Smooth muscle cell of the brain vasculature (primary cell): ENCODE measurements at places on chromosomes 2 and 18.

DNA sequence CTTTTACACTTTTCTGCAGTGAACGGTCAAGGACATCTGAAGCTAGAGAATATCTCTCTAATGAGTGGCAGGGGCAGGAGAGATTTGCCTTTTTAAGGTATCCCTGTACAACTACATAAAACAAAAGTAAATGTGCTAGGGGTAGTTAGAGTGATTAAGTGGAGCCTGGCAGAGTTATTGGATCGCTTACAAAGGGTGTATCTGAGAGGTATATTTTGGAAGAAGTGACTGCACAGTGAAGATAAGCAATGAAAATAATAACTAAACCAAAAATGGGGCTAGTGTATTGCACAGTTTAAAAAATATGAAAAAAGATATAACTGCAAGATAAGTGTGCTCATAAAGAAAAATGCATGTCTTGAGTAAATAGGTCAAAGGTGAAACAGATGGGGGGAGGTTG lies 193.5 kb upstream of the EPC2 start:
- DNase-seq = no peak

GRCh38 chr2:100394111-100394641 lies 23.3 kb downstream of the CHST10 start:
- no peak for DNase-seq

DNA sequence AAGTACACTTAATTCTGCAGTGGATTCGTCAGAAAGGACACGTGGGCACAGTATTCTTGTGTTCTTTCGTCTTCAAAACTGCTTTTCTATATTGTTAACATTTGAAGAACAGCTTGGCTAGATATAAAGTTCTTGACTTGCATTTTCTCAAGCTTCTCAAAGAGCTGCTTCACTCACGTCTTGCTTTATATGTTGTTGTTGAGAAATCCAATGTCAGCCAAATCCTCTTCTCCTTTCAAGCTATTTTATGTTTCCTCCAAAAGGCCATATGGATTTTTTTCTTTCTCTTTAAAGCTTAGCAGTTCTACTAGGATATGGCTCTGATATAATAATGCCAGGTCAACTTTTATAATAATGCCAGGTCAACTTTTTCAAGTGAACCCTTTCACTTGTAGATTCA lies 65.5 kb upstream of the CYP1B1 start:
- DNase-seq = no peak

DNA sequence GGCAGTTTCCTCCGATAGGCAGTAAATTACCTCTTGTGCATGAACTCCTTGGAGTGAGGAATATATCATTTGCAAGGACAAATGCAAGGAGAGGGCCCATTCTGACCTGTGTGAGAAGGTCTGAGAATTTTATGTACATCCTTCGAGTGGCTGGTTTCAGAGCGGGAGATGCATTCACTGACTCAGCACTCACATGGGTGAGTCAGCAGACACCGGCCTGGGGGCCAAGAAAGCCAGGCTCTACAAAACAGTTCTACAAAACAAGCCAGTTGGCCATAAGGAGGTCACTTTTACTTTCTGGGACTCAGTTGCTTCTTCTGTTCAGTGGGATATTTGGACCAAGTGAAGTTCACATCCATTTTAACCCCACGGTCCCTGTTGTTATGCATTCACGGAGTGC lies 35.3 kb downstream of the CYP26B1 start:
- DNase-seq = no peak

DNA sequence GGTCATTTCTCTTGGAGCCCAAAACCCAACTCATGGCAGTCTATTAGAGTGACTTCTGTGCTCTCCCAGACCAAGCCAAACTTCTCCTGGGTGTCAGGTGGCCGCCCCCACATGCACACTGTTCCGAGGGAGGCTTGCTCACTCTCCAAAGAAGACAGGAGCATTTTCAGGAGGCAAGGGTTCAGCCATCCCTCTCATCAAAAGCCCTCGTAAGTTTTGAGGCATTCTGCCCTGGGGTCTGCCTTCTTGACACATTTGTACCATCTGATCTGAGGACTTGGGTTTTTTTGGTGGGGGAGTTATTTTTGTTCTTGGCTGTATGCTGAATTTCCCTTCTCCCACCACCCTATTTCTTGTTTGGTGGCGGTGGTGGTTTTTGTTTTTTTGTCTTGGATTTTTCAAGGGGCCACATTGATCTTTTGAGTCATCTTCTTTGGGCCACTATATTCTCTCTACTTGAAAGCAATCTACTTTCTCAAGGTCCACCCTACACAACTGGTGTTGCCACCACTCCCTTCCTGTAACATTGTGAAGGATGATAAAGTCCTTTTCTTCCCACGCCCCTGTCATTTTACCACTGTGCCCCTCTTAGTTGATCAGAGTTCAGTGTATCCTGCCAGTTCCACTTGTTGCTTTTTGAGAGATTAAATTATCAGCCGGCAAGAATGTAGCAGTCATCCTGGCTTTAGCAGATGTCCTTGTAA lies 255.8 kb downstream of the CYP26B1 start:
- no peak for DNase-seq

- no peak for DNase-seq
Observed at GRCh38 chr2:23327416-23327815, 57.6 kb upstream of the KLHL29 start.
